ENCODE measurements at places on chromosomes 12 and 14.

- DNase-seq, result no peak
These were observed at the start of gene ARHGEF25 for GRCh38 chr12:57611108-57611826. Gene ARHGEF25, plus strand, starts transcription at chr12:57611435. Its CDS starts 460 bp downstream, at chr12:57611895.

GRCh38 chr12:110825530-110825929, 21.3 kb upstream of the CCDC63 start:
- DNase-seq, result no peak

DNA sequence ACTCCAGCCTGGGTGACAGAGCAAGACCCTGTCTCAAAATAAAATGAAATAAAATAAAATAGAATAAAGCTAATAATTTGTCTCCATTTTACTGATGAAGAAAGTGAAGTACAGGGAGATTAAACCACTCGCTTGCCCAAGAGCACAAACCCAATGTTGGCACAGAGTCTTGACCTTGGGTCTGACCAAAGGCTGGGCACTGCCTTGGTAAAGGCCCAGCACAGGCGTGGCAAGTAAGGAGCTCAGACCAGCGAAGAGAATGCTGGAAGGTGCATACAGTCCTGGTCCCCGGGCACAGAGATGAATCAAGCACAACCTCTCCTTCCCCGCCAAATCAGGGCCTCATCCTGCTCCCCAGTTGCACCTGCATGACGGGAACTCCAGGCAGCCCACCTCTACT, 26.9 kb downstream of the SCARB1 start:
- DNase-seq, result no peak

DNA sequence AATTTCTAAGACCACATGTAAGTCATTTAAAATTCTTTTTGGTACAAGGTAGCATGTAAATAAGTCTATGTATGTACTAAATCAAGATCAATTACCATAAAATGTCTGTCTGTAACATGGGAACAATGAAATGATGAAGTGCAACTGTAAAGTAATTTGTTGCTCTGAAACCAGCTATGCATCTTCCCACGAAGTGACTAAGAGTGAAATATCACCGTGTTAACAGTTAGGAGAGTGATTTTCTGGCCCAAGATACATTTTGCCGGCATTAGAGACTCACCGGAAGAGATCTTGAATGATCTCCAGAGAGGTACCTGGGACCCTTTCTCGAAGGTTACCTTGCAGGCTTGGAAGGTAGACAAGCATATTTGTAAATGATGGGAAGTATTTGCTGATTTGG, 105.8 kb downstream of the SAMD4A start:
- DNase-seq, result no peak

DNA sequence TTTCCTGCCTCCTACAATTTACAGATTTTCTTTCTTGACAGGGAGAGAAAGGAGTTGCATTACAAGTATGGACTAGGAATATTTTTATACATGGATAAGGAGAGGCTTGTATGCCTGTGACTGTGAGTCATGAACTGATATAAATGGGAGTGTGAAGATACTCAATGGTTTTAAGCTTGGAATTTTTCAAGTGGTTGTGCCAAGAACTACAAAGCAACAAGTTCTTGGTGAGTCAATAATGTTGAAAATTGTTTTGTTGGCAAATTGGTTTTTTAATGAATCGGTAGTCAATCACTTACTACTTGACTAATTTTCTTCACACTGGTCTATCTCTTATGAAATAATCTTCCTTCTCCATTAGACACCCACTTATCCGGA, 58.9 kb upstream of the HMGA2 start:
- DNase-seq, result no peak

DNA sequence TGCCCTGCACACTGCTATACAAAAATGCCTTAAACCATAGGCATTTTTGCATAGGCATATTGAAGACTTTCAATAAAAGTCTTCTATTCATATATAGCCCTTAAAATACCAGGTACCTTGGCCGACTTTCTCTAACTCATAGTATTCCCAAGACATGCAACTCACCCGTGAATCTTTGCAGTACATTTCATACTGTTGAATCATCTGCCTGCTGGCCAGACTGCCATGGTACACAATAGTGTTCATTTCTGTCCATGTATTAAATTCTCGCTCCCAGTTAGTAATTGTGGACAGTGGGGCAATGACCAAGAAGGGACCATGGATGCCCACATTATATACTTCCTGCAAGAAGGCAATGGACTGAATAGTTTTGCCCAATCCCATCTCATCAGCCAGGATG, 24.3 kb upstream of the SUPT16H start:
- no peak for DNase-seq

GRCh38 chr12:95380997-95381786, 92.8 kb upstream of the METAP2 start:
- no peak for DNase-seq

DNA sequence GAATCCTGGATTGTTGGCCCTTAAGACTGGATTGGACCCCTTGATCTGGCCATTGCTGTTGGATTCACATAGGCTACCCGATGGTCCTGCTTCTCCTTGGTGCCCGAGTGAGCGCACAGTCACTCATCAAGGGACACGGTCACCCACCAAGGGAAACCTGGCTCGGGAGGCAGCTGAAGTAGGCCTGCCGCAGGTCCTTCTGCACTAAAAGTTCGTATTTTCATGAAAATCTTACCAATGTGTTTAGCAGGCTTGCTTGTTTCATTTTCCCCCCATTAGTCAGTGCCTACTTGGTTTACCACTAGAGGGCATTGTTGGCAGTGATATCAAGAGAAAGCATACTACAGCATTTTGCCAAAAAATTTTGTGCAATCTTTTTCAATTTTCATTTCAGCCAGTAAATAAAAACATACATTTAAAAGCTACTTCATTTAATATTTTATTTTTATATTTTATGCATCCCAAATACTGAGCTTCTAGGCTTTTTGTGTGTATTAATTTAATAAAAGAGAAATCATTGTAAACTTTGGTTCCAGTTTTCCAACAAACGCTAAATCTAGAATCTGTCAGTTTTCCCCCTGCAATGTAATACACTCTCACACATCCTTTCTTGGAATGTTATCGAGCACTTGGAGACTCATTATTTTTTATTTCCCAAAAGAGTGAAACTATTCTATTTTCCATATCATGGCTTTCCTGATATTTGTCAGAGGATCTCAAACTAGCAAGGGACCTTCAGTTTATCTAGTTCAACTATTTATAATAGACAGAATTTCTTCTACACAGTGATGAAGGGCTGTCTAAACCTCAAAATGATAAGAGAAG, 116.7 kb downstream of the LMNTD1 start:
- DNase-seq, result peak; percentile 2

DNA sequence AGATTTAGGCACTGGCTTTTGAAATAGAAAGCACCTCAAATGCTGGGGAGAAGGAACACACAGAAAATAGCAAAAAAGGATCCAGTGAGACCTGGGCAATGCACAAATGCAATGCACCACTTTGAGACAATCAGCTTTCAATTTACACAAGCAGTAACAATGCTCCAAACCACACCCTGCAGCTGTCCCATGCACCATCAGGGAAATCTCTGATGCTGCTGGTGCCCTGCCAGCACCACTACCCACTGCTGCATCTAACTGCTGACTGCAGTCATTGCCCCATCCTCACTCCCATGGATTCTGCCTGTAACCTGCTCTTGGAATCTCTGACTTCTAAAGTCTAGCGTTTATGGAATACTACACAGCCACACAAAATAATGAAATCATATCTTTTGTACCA, 21.0 kb upstream of the HMGA2 start:
- no peak for DNase-seq

- no peak for DNase-seq
These were observed 8.8 kb downstream of the PLXNC1 start for GRCh38 chr12:94157181-94157580.

DNA sequence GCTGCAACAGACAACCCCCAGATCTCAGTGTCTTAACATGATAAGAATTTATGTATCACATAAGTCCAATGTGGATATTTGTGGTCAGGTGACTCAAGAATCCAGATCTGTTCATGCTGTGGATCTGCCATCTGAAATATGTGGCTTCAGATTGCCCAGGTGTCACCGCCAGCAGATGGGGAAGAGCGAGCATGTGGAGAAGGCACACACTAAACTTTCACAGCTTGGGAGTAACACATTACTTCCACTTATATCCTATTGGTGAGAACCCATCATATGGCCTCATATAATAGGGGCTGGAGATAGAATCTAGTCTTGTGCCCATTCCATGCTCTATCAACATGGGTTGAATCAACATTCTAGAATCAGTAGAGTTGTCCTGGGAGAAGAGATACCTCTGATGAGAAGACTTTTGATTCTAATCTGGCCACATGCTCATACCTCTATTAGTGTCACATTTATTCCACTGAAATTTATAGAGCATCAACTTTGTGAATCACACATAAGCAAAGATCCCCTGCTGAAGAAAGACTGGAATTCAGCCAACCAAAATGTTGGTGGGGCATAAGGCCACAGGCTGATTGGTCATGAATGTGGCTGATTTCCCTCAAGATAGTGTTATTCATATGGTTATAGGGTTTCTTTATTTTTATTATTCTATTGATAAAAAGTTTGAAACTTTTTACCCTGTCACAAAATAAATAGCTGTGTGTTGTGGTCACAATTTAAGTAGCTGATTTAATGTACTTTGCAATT, 6.0 kb upstream of the CALCOCO1 start:
- no peak for DNase-seq

GRCh38 chr14:103450416-103450815, 65.2 kb downstream of the MARK3 start:
- no peak for DNase-seq

DNA sequence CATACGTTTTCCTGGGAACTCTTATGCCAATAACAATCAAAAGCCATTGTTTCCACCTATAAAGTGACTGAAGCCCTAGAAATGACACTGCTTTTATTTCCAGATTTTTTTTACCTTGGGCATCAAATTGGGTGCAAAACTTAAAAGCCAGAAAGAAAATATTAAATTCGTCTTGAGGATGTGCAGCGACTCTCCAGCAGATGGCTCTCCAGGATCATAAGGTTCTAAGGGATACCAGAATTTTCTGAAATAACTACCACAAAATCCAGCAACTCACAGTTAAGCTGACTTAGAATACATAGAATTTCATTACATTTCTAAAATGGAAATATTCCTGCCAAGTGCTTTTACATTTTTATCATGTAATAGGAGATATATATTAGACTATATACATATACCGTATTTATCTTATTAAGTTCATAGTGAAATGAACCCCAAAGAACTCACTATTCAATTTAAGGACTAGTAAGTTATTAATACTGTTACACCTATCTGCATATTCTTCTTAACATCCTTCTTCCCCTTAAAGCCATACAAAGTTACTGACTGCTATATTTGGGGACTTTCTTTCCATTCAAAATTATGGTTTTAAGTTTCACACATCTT, 44.0 kb downstream of the ARMH4 start:
- DNase-seq, result peak; percentile 78

DNA sequence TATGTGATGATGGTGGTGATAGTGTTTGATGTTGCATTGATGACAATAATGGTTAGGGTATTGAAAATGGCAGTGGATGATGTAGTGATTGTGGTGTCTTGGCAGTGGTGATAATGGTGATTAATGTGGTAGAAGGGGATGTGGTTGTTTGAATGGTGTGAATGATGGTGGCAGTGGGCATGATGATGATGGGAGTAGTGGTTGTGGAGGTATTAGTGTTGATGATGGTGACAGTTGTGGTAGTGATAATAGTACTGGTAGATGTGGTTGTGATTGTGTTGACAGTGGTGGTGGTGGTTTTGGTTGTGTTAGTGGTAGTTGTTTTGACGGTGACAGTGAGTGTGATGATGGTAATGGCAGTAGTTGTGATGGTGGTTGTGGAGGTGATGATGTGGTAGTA, 1049.0 kb downstream of the VRK1 start:
- no peak for DNase-seq

- peak; percentile 62 for DNase-seq
These were observed at the start of gene SDSL for GRCh38 chr12:113422030-113422885. Gene SDSL, plus strand, starts transcription at chr12:113422380. Its CDS starts 5,603 bp downstream, at chr12:113427983.

GRCh38 chr12:21828136-21828775, 53.8 kb upstream of the KCNJ8 start:
- no peak for DNase-seq

DNA sequence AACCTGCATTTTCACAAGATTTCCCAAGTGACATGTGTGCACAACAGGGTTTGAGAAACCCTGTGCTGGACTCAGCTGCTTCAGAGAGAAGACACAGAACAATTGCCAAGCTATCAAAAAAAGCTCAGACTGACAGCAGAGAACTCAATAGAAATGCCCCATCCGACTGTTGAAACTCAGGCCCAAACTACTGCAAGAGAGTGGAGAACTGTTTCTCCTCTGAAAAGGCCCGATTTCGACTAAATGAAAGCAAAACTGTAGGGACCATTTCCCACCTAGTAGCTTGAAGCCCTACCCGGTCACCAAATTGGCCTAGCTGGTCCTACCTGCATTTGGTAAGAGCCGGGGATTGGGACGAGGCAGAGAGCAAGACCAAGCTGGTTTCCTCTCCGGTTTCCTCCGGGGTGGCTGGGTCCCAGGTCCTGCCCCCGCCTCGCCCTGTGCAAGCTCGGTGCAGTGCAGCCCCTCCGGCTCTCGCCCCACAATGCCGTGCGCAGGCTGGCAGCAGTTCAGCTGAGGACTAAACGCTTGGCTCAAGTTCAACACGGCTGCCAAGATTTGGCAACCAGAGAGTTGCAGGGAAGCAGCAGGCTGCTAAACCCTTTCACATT, 1180.6 kb downstream of the VRK1 start:
- peak; percentile 48 for DNase-seq

GRCh38 chr14:86404425-86404824, 874.5 kb downstream of the FLRT2 start:
- DNase-seq, result no peak

DNA sequence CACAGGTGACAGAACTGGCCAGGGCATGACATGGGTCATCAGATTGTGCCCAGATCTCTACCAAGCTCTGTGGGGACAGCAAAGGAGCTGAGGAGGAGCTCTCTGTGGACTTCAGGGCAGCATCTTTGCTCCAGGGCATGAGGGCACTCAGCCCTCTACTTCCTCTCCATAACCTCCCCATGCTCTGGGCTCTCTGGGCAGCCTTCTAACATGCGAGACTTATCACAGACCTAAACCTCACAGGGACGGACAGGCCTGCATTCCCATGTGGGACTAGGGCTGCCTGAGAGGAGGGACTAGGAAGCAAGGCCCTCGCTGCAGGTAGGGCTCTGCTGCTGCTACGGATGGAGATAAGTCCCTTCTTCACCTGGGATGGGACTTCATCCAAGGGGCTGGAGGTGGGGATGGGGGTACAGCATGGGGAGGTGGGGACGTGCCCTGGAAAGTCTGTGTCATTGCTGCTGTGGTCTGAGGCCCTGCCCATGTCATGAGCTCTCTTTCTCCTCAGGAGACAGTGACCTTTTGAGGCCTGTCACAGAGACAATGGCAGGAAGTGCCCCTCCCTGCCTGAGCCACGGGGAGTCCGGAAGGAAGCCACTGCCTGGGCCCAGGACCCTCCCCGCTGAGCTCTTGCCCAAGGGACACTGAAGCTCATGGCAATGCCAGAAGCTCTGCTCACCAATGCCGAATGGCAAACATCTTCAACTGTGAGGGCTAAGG, 44.1 kb downstream of the PITPNM2 start:
- DNase-seq, result no peak

DNA sequence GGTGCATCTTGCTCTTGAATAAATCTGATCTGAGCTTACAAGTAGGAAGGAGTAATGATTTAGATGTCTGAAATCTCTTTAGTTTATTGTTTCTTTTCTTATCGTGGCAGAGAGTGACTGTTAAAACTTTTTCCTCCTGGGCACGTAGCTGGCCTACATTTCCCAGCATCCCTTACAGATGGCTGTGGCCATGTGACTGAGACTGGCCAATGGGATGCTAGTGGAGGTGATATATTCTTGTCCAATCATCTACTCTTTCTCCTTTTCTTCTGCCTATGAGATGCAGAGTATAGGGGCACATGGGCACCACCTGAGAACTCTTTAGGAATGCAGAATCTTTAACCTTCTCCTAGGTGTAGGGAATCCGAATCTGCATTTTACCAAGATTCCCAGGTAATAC, 237.3 kb downstream of the RGS6 start:
- no peak for DNase-seq

Measured in NCI-H2029 treated with DMSO at 0.1 percent for 48 hours (cell line).